ENCODE measurements at places on chromosomes 4 and X.

DNA sequence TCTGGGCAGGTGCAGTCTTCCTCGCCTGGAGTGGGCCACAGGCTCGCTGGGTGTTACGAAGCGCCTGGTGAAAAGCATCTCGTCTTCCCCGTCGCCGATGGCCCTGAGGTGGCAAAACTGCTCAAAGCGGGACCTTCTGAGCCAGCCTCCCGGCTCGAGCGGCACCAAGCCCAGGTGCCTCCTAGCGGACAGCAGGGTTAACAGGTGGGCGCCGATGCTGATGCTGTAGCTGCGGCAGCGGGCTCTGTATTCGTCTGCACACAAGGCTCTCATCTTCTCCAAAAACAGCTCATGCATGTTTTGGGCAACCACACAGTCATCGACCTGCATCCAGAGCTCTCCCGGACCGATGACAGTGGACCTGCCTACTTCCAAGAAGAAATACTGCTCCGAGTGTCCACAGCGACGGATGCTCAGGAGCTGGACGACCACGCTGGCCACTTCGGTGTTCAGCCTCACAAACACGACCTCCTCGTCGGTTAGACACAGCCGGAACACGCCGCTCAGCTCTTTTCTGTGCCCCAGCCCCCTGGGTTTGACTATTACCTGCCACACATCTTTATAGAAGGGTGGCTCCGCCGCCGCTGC is 1.2 kb downstream of the IRS4 start:
- DNase-seq = no peak

DNA sequence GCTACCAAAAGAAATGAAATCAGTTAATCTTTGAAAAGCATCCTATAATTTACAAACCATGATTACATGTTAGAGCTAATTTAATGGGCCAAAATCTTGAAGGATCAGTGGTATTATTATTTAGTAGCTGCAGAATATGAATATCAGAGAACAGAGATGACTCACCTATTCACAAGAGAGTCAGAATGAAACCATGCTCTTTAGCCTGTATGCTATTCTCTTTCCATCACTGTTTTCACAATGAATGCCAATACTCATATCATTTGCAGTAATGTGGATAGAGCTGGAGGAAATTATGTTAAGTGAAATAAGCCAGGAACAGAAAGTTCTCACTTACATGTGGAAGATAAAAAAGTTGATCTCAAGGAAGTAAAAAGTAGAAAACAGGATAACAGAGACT is 414.1 kb downstream of the CENPC start:
- no peak for DNase-seq

DNA sequence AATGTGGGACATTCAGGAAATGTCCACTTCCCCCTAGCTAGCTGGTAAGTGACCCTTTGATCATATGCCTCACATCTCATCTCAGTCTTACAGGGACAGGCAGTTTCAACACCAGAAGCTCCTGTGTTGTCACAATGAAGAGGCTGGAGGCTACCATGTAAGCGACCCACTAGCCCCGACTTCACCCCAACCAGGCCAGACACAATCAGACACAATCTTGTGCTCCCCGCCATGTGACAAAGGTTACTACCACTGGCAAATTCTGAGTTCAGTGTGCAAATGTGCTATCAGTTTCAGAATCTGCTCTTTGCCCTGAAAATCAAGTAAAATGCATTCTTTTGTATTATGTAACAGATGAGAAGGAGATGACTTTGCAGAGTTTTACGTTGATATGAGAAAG is 56.9 kb upstream of the STS start:
- no peak for DNase-seq

- no peak for DNase-seq
Observed at GRCh38 chr4:66606215-66606614, 935.9 kb upstream of the EPHA5 start.

DNA sequence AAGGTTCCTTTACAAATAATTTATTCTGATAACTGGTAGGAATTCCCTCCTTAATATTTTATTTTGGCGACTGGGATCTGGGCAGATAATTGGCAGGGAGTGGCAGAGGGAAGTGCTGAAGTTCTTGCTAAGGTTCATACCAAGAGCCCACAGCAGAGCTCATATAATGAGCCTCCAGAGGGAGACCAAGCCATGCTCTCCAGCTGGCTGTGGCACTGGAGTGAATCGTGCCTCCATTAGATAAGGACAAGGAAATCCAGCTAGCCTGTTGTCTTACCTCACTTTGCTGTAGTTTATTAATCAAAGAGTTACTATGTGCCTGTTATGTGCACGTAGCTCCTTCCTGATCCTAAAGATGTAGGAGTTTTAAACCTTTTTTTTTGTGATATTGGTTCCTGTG is 1.3 kb downstream of the ASB12 start:
- no peak for DNase-seq

- DNase-seq = no peak
Observed at GRCh38 chrX:3257471-3257870, 89.0 kb downstream of the MXRA5 start.

DNA sequence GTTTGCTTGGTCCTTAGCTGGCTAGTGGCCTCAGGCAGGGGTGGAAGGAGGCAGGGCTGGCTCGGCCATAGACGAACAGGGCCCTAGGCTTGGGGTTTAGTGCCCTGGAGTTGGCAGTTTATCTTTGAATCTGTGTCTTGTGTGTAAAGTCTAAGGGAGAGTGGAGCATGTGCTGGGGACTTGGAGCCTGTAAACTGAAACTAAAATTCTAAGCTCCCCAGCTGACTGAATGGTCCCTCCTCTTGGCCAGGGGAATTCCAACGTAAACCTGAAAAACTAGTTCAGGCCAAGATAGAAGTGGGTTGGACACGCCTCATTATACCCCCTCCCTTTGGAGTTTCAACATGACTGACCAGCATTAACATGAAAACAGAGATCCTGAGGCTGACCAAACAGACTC is 46.1 kb upstream of the GPR78 start:
- no peak for DNase-seq

DNA sequence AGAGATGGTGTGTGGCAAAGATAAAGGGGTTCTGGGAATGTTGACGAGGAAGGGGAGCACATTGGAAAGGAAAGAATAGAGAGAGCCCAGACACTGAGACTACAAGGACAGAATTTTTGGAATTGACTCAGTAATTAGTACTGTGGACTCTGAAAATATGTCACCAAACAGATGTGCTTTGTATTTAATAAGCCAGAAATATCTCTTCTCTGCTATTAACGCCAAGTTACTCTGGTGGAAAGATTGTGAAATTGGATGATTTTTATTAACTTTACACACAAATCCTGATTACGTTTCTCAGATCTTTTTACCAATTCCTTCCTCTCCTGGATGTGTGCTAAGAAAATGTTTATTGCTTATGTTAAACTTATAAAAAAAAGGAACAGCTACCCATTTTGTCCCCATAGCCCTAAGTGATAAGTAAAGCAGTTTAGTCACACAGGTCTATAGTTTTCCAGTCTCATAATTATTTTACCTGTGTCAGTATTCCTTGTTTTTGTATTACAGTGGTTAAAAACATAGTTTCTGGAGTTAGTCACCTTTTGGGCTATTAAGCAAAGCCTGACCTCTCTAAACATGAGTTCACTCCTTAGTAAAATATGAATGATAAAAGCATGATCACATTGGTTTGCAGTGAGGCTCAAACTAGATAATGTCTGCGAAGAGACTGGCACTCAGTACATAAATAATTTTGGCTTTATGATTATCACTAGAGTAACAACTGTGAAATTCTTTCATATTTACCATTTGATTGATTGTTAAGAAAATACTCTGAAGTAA is 1068.3 kb downstream of the STIM2 start:
- no peak for DNase-seq
